ENCODE measurements at places on chromosomes 2 and 18.

GRCh38 chr18:36195427-36196122 is 8.3 kb downstream of the MOCOS start:
- no peak for DNase-seq

DNA sequence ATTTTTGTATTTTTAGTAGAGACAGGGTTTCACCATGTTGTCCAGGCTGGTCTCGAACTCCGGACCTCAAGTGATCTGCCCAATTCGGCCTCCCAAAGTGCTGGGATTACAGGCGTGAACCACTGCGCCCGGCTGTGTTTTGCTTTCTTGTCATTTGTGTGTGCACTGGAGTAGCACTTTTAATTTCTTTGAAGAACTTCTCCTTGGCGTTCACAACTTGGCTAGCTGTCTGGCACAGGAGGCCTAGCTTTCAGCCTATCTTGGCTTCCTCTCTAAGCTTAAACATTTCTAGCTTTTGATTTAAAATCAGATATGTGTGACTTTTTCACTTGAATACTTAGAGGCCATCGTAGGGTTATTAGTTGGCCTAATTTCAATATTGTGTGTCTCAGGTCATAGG is 93.0 kb downstream of the COMMD1 start:
- no peak for DNase-seq

- DNase-seq: no peak
Observed at GRCh38 chr18:46291149-46291548, 187.0 kb downstream of the HAUS1 start.

- DNase-seq: no peak
Observed at GRCh38 chr2:42163444-42164045, 5.6 kb upstream of the EML4 start.

- DNase-seq: no peak
Observed at GRCh38 chr2:216012830-216013079, 596 bp downstream of the MREG start.

DNA sequence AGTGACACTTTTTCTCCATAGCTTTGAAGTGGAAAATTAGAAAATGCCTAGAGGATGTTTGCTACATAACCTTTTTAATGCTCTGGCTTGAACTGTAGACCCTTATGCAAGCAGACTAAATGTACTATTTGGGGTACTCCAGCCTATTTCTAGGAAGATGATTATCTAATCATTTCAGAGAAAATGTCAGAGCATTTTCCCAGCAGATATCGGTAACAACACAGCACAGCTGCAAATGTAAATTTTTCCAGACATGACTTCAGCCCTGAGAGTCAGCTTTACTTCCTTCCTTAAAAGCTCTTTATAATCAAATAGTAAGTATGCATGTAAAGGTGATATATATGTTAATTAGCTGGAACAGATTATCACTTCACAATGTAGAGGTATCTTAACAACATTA is 1647.1 kb downstream of the SUCLG1 start:
- DNase-seq: no peak

- no peak for DNase-seq
Observed at GRCh38 chr18:66209656-66210055, 394.2 kb downstream of the CDH19 start.

GRCh38 chr18:42086288-42086687 is 131.3 kb downstream of the PIK3C3 start:
- no peak for DNase-seq

DNA sequence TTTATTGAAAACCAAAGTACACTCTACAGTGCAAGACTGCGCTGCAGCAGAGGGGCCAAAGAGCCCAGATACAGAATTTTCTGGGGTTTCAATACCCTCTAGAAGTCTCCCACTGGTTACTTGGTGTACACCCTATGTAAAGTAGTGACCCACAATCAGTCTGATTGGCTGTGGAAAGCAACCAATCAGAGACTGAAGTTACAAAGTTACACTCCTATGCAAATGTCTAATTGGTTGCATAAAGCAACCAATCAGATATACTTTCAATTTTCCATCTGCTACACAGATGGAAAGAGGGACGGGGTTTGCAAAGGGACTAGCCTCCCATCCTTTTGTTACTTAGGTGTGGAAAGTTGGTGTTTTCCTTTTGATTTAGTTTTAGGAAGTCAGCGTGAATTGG is 198.9 kb upstream of the SH3BP4 start:
- DNase-seq: no peak

GRCh38 chr2:65742977-65743376 is 310.6 kb upstream of the SPRED2 start:
- DNase-seq: no peak

GRCh38 chr2:236939271-236939670 is 146.4 kb upstream of the COPS8 start:
- DNase-seq: no peak

DNA sequence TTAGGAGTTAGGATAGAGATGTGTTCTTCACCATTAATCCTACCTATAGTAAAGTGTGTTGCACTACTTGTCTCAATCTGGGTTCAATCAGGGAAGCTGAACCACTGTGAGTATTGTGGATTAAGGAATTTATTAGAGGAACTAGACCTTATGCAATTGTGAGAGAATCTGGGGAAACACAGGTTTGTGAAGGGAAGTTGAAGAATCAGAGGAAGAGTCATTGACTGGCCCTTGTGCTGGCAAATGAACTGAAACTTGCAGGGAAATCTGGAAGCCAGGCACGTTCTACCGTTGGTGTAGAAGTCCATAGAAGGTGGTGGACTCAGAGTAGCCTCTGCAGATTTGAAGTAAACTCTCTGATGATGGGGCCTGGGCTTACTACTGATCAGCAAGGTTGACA is 44.7 kb upstream of the HK2 start:
- DNase-seq: no peak

DNA sequence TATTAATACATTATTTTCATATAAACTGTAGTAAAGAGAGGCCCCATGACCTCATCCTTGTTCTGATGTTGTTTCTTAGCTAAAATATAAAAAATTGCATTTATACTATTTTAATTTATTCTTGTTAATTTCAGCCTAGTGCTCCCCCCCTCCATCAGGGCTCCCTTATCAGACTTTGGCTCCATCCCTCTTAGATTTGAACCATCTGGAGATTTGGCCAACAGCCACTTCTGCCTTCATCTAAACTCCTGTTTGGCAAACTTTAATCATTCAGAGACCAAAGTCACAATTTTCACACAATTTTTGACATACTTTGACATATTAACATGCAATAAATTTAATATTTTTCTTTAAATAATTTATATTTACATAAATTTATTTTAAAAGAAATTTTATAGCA is 569.3 kb downstream of the TDRD15 start:
- DNase-seq: no peak

DNA sequence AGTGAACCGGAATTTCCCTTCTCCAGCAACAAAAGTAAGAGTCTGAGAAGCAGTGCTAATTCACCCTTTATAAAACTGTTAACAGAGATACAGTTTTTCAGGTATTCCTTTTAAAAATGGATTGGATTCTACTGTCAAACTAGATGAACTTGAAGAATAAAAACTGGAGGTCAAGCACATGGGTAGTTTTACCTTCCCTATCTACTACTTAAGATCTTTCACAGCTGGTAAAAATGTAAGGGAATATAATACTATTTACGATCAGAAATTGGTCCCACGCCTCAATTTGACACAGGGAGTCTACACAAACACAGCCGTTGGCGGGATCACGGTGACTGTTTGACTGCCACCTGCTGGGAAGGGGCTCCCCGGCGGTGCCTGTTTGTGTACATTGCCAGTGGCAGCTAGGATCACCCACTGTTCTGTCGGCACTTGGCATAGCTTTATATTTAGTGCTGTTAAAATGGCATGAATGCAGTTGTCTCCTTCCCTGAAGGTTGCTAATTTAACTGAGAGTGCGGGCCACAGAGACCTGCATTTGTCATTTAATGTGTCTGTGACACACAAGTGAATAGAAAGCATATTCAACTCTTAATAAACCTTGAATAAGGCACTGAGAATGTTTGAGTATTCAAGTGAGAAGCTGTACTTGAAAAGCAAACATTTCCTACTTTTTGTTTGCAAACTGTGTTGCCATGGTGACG is 59.5 kb downstream of the ABCG8 start:
- DNase-seq: peak; percentile 22

- no peak for DNase-seq
Observed at GRCh38 chr18:25229920-25230319, 122.0 kb downstream of the ZNF521 start.

GRCh38 chr2:136070913-136071312 is 47.0 kb downstream of the CXCR4 start:
- no peak for DNase-seq

- DNase-seq: no peak
Observed at GRCh38 chr2:68732036-68732932, 2.3 kb upstream of the ARHGAP25 start.

GRCh38 chr2:238294393-238295143 is 6.2 kb upstream of the PER2 start:
- DNase-seq: peak; percentile 77

DNA sequence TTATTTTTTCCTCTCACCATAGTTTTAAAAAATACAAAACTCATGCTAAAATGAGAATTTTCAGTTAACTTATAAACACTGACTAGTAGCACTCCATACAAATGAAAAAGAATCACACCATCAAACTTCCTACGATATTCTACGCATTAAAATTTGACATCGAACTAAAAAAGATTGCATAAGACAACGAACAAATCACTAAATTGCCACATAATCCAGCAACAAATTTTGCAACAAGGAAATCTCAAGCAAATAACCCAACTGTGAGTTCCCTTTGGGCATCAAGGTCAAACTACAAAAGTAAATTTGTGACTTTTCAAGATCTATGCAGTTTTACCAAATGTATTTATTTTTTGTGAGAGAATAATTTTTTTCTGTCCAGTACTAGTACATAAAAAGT is 1.5 kb downstream of the MAP3K2 start:
- no peak for DNase-seq

GRCh38 chr2:21422050-21422449 is 298.3 kb downstream of the TDRD15 start:
- DNase-seq: peak; percentile 23

GRCh38 chr2:54657664-54658083 is 65.8 kb upstream of the EML6 start:
- DNase-seq: peak; percentile 62

DNA sequence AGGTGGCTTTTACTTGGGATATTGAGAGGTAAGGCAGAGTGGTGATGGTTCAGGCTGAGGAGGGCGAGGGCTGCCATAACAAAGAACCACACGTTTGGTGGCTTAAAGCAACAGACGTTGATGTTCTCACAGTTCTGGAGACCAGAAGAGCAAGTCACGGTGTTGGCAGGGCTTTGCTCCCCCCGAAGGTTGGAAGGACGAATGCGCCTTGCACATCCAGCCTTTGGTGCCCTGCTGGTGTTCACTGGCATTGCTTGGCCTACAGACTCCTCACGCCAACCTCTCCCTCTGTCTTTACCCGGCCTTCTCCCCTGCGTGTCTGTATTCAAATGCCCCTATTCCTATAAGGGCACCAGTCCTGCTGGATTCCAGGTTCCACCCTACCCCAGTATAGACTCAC is 125.4 kb downstream of the TPO start:
- DNase-seq: peak; percentile 25

DNA sequence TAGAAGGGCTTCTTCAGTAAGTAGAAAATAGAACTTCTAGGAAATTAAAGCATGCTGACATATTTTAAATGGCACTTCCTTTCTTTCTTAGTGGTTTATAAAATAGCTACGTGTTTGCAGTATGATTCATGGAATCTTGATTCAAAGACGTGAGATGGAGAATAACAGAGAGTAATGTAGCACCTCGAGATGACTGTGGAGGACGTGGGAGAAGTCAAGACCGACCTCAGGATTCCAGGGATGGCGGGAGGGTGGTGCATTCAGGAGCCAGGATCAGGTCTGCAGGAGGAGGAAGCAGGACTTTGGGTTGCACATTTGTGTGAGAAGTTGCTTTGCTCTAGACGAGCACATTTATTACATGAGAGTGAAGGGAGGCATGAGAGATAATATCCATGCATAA is 56.0 kb downstream of the DCDC2C start:
- DNase-seq: no peak

DNA sequence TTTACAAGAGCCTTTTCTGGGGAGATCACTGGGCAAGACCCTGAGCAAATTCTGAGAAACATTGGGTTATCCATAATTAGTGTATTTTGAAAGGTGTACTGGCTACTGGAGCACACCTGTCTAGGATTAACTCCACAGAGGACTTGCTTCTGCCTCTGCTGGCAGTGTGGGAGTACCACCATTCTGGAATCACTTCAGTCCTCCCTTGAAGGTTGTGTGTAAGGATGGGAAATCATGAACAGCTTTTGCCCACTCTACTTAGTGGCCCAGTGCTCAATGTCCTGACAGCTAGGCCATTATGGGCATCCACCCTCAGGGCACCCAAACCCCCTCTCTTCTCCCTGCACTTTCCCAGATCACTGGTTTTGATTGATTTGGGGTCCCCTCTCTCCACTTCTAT is 8.1 kb upstream of the SANBR start:
- no peak for DNase-seq

- no peak for DNase-seq
Observed at GRCh38 chr2:191038741-191039140, 24.8 kb upstream of the STAT1 start.

DNA sequence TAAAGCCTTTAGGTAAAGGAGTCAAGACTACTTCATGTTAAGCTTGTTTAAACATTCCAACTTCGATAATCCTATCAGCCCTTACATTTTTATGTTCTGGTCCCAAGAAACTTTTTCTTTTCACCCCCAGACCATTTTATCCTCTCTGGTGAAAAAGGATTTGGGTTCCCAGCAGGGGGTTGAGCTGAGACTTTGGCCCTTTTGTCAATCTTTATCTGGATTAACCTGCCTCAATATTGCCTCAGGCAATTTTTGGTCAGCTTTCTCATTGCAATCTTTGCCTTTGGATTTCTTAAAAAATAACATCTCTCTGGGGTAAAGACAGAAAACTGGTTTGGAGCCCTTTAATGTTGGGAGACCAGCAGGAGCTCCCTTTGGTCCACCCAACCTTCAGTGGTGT is 33.9 kb upstream of the CSRNP3 start:
- no peak for DNase-seq

DNA sequence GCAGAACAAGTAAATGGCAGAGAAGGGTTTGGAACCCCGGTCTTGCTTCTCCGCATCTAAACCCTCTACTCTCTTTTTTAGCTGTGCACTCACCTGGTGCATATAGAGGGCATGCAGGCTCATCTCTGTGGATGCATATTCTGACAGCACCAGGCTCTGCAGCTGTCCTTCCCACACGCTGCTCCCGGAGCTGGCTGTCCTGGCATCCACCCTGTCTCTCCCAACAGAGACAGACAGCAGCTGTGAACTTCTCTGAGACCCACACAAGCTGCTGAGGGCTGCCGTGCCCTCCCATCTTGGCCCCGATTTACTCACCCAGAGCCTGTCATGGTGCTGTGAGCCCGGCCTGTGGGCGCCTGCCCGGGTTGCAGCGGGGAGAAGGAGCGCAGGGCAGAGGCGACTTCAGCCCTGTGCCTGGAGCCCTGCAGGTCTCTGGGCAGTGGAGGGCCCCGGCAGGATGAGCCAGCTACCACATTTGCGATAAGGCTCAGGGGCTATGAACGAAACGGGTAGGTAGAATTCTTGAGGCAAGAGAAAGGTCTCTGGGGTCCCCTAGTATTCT is 3.3 kb upstream of the ABCB6 start:
- DNase-seq: no peak

- DNase-seq: no peak
Observed at GRCh38 chr2:233604826-233605225, 12.6 kb upstream of the UGT1A8 start.

Data from HepG2 (cell line).